AG04449 (cell line): ENCODE measurements at places on chromosomes 3 and 15.
A peak's percentile ranks its signal among the peaks of the same experiment; 100 is the strongest.

DNA sequence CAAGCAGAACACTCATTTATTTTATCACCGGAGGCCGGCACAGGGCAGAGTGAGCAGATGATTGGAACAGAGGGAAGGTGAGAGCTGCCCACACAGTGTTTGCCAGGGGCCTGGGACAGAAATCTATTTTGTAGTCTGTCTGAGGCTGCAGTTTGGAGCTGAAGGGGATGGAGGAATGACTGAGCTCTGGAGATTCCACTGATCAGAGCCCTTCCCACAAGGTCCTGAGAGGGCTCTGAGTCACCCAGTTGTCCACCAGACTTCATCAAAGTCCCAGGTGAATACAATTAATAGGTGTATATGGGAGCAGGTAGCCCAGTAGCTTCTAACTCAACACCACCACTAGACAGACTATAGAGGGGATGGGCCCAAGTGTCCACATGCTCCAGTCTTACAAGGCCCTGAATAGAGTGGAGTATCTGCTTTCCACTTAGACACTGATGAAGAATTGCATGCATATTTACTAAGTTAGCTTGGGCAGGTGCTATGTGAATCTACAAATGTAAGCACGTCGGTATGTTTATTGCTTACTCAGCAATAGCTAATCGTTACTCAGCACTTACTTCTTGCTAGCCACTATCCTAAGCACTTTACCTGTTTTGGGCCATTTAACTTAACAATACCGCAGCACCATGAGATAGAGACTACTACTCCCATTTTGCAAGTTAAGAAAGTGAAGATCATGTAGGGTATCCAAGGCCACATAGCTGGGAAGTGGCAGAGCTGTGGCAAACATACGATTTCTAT, 2.7 kb upstream of the STARD5 start:
- no peak for DNase-seq

DNA sequence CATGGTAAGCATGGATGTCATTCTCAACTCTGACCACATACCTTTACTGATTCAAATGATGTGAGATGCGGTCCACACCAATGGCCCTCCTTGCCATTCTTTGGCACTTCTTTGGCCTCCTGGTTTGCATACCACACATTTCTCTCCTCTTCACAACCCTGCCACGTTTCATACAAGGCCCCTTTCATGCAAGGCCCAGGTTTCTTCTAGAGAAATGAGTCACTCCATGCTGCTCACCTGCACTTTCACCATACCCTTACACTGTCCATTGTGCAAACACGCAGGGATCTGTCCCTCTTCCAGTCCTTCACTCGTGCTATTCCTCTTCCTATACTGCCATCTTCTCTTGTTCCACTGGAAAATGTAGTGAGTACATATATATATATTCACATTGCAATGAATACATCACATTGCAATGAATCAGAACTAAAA, 24.4 kb upstream of the SLC24A5 start:
- no peak for DNase-seq

DNA sequence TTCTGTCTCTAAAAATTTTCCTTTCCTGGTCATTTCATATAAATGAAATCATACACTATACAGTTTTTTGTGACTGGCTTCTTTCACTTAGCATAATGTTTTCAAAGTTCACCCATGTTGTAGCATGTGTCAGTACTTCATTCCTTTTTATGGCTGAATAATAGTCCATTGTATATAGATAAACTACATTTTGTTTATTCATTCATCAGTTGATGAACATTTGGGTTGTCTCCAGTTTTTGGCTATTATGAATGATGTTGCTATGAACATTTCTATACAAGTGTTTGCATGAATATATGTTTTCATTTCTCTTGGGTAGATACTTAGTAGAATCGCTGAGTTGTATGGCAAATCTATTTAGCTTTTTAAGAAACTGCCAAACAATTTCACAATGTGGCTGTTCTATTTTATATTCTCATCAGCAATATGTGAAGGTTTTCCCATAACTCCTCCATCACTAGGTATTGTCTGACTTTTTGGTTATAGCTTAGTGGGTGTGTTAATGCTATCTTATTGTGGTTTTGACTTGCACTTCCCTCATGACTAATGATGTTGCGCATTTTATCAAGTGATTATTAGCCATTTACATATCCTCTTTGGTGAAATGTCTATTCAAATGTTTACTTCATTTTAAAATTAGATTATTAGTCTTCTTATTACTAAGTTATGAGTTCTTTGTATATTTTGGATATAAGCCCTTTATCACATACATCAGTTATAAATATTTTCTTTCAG, 21.7 kb upstream of the AP4E1 start:
- DNase-seq, result no peak

DNA sequence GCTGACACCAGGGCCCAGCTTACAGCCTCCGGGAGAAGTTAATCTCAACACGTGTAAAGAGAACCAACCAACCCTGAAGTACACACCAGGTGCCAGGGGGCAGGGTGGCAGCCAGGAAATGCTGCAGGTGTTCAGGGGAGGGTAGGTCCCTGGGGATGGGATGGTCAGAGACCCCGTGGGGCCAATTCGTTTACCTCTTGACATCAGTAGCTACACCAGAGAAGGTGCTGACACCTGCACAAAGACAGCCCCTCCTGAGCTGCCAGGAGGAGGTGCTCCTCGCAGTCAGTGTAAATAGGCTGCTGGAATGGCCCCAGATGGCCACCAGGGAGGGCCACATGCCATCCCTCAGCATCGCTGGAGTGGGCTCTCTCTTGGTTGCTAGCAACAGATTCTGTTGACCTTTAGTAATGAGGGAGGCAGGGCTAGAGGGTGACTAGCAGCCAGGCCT, 52.8 kb downstream of the CORO2B start:
- no peak for DNase-seq

GRCh38 chr15:99446565-99447496, 119.0 kb upstream of the MEF2A start:
- DNase-seq, result no peak

DNA sequence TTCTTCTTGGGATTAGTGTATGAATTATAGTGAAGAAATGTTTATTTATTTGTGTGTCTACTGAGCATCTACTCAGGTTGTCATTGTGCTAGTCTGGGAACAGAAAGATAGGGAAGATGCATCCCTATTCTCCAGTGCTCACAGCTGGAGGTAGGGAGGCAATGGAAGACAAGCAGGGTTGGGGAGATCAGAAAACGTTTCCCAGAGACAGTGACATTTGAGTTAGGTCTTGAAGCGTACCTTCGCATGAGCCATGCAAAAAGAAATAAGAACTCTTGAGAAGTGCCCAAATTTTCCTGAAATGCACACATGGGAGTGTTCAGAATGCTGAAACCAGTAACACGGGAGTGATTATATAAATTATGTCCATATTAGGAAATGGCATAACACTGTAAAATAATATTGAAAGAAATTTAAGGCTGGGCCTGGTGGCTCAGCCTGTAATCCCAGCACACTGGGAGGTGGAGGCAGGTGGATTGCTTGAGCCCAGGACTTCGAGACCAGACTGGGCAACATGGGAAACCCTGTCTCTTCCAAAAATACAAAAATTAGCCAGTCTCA, 5.3 kb upstream of the CEMIP start:
- no peak for DNase-seq

- no peak for DNase-seq
These were observed 1.9 kb downstream of the C3orf22 start for GRCh38 chr3:126556637-126557414.

DNA sequence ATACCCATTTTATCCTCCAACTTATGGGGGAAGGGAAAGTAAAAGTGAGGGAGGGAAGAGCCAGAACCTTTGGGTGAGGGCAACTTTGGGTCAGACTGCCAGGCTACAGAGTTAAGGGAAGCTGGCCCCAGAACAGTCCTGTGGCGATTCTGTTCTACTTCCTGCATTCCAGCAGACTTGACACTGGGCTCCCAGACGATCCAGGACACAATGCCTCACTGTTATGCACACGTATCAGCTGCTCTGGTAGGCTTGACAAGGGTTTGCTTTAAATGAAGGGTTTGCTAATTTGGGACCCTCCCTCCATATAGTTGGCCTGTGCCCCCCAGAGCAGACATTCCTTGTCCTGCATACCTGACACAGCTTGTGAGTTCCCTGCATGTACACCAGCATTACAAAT, 10.7 kb downstream of the GORASP1 start:
- no peak for DNase-seq

- DNase-seq, result no peak
These were observed 25.4 kb downstream of the EHD4 start for GRCh38 chr15:41946970-41947369.

- no peak for DNase-seq
These were observed 69.7 kb upstream of the LRRFIP2 start for GRCh38 chr3:37243820-37244748.

GRCh38 chr15:52306270-52306669, 10.7 kb upstream of the MYO5C start:
- DNase-seq, result peak; percentile 44

DNA sequence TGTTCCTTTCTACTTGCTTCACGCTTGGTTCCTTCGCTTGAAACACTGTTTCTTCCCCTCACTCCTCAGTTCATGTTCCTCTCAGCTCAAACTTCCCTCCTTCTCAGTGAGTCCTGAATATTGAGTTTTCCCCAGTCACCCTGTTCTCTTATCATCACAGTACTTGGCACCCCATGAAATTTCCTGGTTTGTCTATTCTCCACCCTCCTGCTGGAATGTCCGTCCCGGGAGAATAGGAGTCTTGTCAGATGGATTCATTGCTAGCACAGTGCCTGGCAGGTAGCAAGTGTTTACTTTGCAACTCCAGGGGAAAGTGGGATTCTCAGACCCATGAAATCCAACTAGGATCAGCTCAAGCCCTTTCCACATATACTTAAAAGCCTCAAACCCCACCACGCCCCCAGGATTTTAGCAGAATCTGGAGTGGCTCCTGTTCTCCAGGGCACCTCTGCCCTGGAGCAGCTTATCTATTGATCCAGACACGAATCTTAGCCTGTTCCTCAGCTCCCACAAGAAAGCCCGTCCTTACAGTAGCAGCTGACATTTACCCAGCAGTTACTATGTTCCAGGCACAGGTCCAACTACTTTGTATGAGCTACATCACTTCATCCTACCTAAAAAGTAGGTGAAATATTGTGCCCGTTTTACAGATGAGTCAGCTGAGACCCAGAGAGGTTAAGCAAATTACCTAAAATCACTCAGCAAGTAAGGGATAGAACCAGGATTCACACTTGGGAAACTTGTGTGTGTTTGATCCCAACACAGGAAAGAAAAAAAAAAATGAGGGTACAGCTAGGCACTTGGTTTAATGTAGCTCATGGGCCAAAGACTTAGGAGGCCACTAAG, 36.8 kb upstream of the MAP3K13 start:
- no peak for DNase-seq

GRCh38 chr3:46097691-46098241, 70.5 kb upstream of the XCR1 start:
- no peak for DNase-seq

DNA sequence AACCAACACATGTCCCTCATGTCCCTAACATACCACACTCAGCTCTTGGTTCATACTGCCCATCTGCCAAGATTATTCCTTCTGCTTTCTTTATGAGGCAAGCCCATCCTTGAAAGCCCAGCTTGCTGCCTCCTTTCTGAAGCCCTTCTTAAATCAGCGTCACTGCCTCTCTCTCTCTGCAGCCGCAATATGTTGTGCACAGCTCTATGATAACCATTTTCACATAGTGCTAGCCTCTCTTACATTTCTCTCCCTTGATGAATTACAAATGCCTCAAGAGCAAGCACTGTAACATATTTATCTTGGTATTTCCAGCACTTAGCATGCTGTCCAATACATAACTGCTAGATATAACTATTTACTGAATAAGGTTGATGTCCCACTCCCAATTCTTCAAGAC, 86.5 kb downstream of the TNIK start:
- DNase-seq, result no peak

DNA sequence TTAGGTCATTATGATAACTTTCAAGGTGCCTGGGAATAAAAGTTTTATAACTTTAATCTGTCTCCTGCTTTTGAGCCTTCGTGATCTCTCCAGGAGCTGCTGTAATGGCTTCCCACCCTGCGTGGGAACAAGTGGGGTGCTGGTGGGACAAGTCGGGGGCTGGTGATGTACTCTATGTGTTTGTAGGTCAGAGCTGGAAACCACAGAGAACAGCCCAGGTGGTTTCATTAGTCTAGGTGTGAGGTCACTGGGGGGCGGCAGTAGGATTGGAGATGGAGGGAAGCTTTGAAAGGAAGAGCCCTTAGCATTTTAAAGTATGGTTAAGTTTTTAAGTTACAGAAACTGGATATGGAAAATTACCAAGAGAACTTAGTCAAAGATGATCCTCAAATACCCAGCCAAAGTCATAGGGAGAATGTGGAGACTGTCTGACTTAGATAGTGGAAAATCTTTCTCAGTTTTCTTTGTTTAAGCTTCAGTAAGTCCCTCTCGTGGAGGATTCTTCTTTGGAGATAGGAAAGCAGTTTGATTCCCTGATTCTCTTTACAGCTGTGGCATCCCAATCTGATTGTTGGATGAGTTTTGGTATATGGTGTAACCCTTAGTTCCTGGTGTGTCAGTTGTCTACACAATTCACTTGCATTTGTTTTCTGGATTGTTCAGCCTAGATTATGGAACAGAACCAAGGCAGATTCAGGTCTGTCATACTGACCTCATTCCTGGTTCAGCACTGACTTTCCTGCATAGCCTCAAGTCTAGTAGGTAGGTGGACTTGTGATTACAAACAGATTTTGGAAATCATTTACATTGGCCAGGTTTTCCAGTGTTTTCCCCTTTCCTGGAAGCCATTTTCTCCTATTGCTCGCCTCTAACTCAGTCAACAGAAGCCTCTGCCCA, 115.6 kb downstream of the FNDC3B start:
- DNase-seq, result no peak
